ENCODE measurements at places on chromosomes 2 and 18.
A peak's percentile ranks its signal among the peaks of the same experiment; 100 is the strongest.

GRCh38 chr2:206164261-206164862, 4.7 kb downstream of the EEF1B2 start:
- peak; percentile 10 for DNase-seq

- no peak for DNase-seq
Observed at GRCh38 chr18:79789901-79790890, 7.5 kb upstream of the KCNG2 start.

DNA sequence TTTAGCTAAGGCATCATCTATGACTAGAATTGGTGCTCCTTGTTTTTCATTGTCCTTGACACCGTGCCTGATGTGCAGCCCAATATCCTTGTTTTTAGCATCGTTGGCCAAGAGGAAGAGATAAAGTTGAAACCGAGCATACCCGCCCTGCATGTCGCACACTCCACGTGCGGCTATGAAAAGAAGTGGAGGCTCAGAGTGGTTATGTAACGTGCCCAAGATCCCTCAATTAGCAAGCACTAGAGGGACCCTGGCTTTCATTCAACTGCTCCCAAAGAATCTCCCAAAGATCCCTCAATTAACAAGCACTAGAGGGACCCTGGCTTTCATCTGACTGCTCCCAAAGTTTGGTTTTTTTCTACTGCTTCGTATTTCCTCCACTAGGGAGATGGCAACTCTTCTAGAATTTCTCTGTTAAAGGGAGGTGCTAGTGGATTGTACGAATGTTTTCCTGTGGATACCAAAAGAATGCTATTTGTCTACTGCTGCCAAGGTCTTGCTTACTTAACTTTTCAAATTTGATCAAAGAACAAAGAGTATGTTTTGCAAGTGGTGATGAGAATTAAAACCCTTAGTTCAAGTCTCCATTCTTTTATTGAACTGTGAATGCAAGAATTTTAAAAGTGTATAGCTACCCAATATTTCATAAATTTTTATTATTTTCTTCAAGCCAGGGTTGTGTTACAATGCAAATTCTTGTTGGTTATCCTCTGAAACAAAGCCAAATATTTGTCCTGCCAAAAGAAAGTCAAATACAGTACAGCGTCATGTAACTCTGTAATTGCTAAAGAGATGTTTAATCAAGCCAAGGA, 92.1 kb downstream of the AOX1 start:
- no peak for DNase-seq

- no peak for DNase-seq
Observed at GRCh38 chr2:48457227-48457626, 72.7 kb upstream of the STON1 start.

- no peak for DNase-seq
Observed at GRCh38 chr2:191922736-191923651, 76.1 kb upstream of the CAVIN2 start.

GRCh38 chr2:221816566-221816965, 244.5 kb upstream of the EPHA4 start:
- no peak for DNase-seq

GRCh38 chr2:237181844-237182243, 96.2 kb downstream of the COPS8 start:
- DNase-seq: no peak

DNA sequence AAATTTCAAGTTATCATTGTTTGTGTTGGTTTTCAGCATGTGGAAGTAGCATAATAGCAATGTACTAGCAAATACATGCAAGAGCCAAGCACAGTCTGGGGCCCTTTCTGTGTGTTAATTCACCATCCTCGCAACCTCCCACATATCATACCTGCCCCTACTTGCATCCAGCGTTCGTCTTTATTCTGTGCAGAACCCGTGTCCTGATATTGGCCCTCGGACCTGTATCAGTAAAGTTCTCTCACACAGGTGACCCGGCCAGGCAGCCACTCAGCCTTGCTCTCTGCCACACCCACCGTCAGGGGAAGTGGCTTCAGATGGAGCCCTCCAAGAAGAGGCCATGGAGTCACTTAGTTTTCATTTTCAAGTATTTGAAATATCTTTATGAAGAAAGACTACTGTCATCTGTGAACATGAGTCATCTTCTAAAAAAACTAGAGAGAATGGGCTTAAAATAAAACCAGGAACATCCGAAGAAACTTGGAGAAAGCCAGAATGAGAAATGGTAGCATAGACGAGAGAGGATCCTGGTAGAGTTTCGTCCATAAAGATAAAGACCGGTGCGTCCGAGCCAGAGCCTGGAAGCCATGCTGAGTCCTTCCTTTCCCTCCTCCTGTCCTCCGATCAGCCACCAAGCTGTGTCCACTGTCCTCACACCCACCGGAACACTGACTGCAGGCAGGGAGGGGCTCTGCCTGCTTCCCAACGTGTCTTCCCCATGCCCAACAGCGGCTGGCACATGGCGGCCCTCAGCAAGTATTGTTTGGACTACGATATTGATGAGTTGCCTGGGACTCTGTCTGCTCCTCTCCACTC, 57.3 kb upstream of the RPL31 start:
- no peak for DNase-seq

GRCh38 chr2:95509408-95509807, 24.9 kb upstream of the TRIM43B start:
- DNase-seq: no peak

DNA sequence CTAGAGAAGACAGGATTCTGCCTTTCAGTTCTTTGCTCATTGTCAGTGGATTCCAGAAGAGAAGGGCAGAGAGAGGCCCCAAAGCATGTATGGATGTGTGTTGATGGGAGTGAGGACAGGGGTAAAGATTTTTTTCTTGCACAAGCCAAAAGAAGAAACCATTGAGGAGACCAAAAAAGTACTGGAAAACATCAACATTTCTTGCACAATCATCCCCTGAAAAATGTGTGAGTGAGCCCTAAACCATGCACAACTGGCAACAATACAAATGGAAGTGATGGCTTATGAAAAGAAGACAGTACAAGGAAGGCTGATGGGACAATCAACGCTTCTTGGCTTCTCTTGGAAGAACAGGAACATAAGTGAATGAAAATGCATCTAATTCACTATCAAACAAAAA, 5.6 kb upstream of the SMAD7 start:
- no peak for DNase-seq

DNA sequence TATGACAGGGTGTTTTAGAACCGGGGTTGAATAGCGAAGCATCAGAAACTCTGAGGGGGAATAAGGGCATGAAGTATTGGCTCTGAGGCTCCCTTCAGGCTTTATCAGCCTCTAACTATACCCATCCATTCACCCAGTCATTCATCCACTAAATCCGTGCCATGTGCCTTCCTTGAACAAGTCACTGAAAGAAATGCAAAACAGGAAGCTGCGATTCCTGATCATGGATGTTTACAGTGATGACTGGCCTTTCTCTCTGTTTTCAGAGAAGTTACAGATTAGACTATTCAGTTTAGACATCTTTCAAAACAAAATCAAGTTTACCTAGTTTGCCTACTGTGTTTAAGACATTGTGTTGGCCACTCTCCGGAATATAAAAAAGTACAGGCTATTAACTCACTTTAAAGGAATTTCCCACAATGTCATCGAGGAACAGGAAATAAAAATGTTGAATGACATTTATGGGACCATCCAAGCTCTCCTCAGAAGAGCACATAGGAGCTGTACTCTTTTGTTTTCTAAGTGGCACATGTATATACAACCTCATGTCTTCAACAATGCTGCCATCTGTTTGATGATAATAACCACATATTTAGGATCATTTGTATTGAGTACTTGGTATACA, 43.8 kb upstream of the SLC14A1 start:
- no peak for DNase-seq

DNA sequence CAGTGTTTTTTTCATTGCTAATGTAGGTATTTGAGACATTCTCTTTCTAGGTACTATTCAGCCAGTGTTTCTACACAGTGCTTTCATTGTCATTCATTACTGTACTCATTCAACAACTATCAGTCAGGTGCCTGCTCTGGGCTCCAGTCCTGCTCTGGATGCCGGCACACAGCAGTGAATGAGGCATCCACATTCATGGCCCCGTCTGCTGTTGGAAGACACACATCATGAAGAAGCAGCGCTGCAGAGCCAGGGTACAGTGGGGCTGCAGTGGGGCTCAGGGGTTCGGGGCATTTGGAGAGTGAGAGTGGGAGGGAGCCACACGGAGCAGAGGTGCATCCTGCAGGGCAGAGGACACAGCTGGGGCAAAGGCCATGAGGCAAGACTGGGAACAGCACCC, 737.2 kb upstream of the RAB6C start:
- DNase-seq: no peak

GRCh38 chr18:22469926-22470247, 52.2 kb upstream of the CTAGE1 start:
- no peak for DNase-seq

DNA sequence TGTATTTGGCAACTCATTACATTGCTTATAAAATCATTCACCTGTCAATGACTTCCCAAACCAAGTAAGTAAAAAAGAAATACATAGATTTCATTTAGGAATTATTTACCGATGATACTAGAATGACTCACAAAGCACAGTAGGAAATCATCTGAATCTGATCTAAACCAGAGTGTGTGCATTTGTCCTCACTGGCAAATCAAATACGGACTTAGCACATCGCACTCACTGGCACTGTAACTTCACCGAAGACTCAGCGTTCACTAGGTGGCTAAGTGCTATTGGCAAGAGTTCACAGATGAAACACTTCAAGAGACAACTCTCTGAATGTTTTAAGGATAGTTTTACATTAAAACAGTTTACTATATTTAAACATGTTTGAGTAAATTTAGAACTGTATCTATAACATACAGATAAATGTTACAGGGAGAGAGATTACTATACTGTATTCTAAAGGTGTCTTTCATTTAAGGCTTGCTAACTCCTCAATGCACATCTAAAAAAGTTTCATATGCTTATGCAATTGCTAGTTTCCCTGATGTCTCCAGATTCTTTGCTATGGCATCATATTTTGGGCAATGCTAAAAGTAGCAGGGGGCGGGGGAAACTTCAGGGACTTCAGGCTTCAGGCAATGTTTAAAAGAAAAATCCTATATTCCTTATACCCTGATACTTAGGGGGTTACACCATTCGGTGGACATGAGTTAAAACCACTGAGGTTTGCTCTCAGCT, 48.8 kb downstream of the STK39 start:
- DNase-seq: no peak

- no peak for DNase-seq
Observed at GRCh38 chr2:28250006-28250405, 142.7 kb upstream of the FOSL2 start.

- DNase-seq: no peak
Observed at GRCh38 chr2:166057370-166058164, 70.3 kb downstream of the SCN1A start.

- DNase-seq: no peak
Observed at GRCh38 chr2:35822716-35823115, 532.9 kb upstream of the CRIM1 start.

GRCh38 chr2:218802386-218802994, 20.5 kb downstream of the CYP27A1 start:
- no peak for DNase-seq

- DNase-seq: peak; percentile 38
Observed at GRCh38 chr2:8022908-8023640, 658.8 kb upstream of the ID2 start.

Data from germinal center (tissue), 1 donor.